ENCODE measurements at places on chromosomes 16 and 17.
A peak's percentile ranks its signal among the peaks of the same experiment; 100 is the strongest.

DNA sequence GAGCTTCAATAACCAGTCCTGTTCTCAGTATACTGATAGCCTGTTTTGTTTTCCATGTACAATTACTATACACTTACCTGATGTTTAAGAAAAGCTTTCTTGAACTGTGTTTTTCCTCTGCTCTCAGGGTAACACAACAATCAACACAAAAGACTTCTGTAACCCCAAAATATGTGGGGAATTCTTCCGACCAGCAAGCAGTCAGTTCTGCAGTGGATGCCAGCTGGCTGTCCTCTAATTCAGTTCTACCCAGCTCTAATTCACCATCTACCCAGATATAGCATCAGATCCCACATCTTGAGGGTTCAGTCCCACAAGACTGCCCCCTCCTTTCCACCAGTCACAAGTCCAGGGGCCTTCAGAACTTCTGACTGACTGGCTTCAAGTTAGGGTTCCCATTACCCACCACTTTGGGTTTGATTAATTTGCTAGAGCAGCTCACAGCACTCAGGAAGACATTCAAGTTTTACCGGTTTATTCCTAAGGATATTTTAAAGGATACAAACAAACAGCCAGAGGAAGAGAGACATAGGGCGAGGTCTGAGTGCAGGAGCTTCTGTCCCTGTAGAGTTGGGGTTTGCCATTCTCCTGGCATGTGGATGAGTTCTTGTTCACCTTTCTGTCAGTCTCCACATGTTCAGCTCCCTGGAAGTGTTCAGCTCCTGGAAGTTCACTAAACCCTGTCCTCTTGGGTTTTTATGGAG is 178.2 kb downstream of the CHD9 start:
- H3K4me3 ChIP-seq, result no peak overlapping the region
- no peaks in the 10 kb centered on the region for H3K4me1 ChIP-seq

- H3K27me3 ChIP-seq, result no peaks in the 10 kb centered on the region
- peaks cover 5% of the 10 kb centered on the region for H3K4me1 ChIP-seq
- peak; percentile 92 for DNase-seq
- H3K4me3 ChIP-seq, result peak overlapping the region; percentile 65
Observed at GRCh38 chr17:30292286-30292858, 628 bp upstream of the BLMH start.

- no peak for DNase-seq
- no peaks in the 10 kb centered on the region for H3K4me1 ChIP-seq
- H3K36me3 ChIP-seq, result no peaks in the 10 kb centered on the region
- H3K27ac ChIP-seq, result no peak overlapping the region
Observed at GRCh38 chr17:41278176-41278955, 2.9 kb downstream of the KRTAP9-7 start.

DNA sequence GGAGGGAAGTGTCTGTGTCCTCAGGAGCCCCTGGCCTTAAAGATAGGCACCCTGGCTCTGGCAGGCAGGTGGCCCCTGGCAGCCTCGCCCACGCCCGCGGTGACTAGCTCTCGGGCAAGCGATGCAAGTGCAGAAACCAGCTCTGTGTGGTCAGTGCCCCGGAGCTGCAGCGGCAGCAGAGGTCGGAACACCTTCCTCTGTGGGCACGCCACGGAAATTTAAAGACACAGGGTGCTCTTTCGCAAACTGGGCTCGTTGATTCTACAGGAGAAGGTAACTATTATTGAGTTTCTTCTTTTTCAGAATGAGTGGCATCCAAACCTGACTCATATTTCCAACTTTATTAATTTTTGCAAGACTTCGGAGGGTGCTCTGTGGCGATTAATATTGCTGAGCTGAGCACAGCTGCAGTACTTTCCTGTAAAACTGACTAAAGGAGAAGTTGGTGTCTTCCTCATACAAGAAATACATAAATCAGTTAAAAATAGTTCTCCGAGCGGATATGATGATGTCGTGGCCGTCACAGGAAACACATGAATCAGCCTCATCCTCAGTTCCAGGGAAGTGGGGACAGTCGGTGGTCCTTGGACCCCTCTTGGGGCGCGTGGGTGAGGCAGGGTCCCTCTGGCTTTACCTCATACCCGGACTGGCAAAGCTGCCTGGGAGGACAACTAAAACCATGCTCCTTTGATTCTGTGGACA is 120.2 kb downstream of the METRNL start:
- no peaks in the 10 kb centered on the region for H3K4me1 ChIP-seq
- no peak overlapping the region for H3K27ac ChIP-seq
- no peak overlapping the region for H3K4me3 ChIP-seq
- DNase-seq, result no peak

GRCh38 chr16:82715160-82715559 is 88.4 kb downstream of the CDH13 start:
- H3K4me1 ChIP-seq, result peaks cover 1% of the 10 kb centered on the region
- H3K36me3 ChIP-seq, result no peaks in the 10 kb centered on the region
- no peak overlapping the region for H3K4me3 ChIP-seq
- H3K27me3 ChIP-seq, result no peaks in the 10 kb centered on the region
- H3K27ac ChIP-seq, result no peak overlapping the region

- no peak overlapping the region for H3K4me3 ChIP-seq
- no peak overlapping the region for H3K27ac ChIP-seq
- no peaks in the 10 kb centered on the region for H3K4me1 ChIP-seq
Observed at GRCh38 chr16:88744577-88745521, 38.5 kb downstream of the CTU2 start.

DNA sequence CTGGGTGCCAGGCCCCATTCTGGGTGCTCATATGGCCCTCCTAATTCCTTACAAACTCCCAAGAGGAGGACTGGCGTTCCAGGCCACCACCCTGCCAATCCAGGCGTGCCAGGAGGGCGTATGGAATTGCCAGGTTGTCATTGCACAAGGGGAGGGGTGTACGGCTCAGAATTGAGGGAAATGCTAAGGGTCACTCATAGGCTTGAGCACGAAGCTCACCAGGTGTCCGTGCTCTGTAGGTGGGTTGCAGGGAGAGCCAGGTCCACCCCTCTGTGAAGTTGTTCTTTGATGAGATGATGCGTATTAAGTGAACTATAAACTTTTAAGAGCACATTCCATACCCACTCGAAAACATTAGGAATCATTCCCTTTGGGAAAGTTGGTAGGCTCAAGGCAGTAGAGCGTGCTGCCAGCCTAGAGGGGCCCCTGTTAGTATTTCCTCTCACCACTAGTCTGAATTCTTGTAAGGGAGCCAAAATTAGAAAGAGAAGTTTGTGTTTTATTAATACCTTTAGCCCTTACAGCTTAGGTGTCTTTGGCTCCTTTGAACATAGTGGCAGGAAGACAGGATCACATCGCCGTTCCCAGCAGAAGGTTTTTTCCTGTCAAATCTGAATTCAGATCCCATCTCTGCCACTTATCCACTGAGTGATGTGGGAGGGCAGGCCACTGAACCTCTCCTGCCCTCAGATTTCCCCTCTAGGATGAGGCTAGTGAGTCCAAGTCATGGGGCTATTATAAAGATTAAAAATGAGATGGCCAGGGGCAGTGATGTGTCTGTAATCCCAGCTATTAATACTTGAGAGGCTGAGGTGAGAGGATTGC is 38.7 kb upstream of the NFAT5 start:
- H3K27me3 ChIP-seq, result no peaks in the 10 kb centered on the region
- H3K4me3 ChIP-seq, result no peak overlapping the region
- H3K27ac ChIP-seq, result no peak overlapping the region
- no peaks in the 10 kb centered on the region for H3K4me1 ChIP-seq
- DNase-seq, result no peak
- H3K36me3 ChIP-seq, result no peaks in the 10 kb centered on the region

GRCh38 chr16:67156143-67156844 is 3.4 kb downstream of the TRADD start:
- no peak for DNase-seq
- no peak overlapping the region for H3K27ac ChIP-seq
- no peak overlapping the region for H3K4me3 ChIP-seq
- H3K36me3 ChIP-seq, result no peaks in the 10 kb centered on the region
- no peaks in the 10 kb centered on the region for H3K4me1 ChIP-seq

- DNase-seq, result no peak
- H3K4me1 ChIP-seq, result peaks cover 2% of the 10 kb centered on the region
- no peak overlapping the region for H3K4me3 ChIP-seq
- no peak overlapping the region for H3K27ac ChIP-seq
- H3K36me3 ChIP-seq, result no peaks in the 10 kb centered on the region
- H3K27me3 ChIP-seq, result no peaks in the 10 kb centered on the region
Observed at GRCh38 chr17:538181-538973, 176.3 kb downstream of the VPS53 start.

GRCh38 chr17:50499721-50500120 is 8.5 kb upstream of the MYCBPAP start:
- no peaks in the 10 kb centered on the region for H3K36me3 ChIP-seq

DNA sequence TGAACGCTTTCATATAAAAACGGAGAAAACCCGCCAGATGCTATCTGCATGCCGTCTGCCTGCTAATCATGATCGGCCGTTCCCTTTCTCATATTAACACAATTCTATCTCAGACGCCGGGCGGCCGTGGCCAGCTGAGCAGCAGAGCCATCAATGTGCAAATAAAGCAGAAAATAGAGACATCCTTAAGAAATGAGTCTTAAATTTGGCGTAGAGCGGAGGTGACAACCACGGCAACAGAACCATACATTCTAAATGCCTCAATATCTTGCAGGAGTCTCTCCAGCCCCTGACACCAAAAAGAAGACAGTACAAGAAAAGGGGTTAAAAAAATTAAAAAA is 2.7 kb upstream of the IRX5 start:
- peaks cover 15% of the 10 kb centered on the region for H3K27me3 ChIP-seq
- H3K4me3 ChIP-seq, result peak overlapping the region; percentile 48
- H3K27ac ChIP-seq, result no peak overlapping the region
- peaks cover 3% of the 10 kb centered on the region for H3K4me1 ChIP-seq
- DNase-seq, result no peak
- no peaks in the 10 kb centered on the region for H3K36me3 ChIP-seq

DNA sequence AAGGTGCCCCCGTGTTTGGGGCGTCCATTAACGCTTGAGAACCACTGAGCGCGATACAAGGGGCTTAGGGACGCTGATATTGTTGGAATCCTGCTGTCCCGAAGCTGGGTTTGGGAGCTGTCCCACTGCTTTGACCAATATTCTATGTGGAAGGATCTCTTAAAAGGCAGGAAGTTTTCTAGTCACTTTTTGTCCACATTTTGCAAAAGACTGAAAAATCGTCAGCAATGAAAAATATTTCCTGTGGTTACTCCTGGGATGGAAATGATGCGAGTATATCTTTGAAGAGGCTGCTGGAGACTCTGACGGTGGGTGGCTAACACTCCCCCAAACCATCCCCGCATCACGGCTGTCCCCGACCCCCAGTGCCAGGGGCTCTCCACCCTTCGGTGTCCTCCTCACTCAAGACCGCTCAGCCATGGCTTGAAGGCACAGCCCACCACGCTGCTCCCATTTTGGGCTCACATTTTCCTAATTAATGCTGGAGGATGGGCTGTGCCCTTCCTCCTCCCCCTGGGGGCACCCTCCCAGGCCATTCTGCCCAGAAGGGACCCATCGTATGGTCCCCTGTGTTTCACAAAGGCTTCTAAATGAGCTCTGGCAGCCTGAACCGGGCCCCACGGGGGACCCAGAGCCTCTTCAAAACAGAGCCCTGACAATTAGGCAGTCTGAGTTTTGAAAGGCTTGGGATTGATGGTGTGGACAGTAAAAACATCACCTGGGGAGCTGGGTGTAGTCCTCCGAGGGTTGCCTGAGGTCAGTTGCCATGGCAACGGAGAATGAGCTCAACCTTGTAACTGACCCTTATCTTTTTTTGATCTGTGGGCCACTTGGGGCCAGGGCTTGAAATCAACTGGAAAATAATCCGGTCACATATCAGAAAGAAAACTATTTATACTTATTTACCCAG is 158.6 kb downstream of the C16orf78 start:
- H3K27ac ChIP-seq, result no peak overlapping the region
- no peaks in the 10 kb centered on the region for H3K36me3 ChIP-seq
- H3K4me1 ChIP-seq, result no peaks in the 10 kb centered on the region
- H3K4me3 ChIP-seq, result no peak overlapping the region
- DNase-seq, result peak; percentile 63
- H3K27me3 ChIP-seq, result no peaks in the 10 kb centered on the region

DNA sequence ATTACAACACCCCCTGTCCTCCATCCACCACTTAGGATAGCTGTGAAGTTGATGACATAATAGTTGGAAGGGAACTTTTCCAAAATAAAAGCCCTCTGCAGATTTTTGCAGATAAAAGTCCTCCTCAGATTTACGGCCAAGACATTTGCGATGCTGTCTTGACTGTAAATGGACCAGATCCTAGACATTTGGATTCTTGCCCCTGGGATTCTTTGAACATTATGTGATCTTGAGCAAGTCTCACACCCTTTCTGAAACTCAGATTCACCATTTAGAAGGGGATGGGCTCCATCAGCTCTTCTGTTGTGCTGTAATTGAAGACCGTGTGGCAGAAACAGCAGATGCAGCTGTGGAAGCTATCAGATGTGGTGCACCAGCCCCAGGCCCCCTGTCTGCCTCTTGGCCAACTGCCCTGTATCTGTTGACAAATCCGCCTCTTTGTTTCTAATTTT is 153.9 kb upstream of the CACNG3 start:
- peak; percentile 32 for DNase-seq
- H3K27me3 ChIP-seq, result no peaks in the 10 kb centered on the region
- no peak overlapping the region for H3K27ac ChIP-seq
- no peaks in the 10 kb centered on the region for H3K36me3 ChIP-seq
- H3K4me1 ChIP-seq, result no peaks in the 10 kb centered on the region
- H3K4me3 ChIP-seq, result no peak overlapping the region

GRCh38 chr16:87216841-87217275 is 100.3 kb downstream of the C16orf95 start:
- H3K27me3 ChIP-seq, result no peaks in the 10 kb centered on the region
- no peaks in the 10 kb centered on the region for H3K4me1 ChIP-seq

DNA sequence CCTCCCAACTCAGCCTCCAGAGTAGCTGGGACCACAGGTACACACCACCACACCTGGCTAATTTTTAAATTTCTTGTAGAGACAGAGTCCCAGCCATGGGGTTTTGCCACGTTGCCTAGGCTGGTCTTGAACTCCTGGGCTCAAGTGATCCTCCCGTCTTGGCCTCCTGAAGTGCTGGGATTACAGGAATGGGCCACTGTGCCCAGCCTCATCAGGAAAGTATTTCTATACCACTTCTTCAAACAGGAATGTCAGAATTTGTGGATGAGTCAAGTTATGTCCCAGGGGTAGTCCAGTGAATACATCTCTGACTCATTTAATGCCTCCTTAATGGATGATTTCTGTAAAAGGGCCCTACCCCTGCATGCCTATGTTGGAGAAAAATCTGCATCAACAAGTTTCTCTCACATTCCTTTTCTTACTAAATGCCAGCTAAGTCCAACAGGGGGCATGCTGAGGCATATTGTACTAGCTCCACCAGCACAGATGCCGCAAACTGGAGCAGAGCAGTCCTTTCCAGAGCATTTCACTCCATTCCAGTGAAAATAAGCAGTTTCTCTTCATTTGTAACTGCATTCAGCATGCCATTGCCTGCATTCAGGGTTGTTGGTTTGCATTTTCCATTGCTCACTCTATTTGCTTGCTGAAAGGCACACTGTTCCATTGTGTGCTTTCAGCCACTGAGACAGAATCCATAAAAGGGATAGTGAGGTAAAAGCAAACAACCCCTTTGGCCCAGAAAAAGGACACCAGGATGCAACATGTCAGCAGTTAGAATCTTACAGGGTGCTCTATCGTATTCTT is 5.3 kb upstream of the CAVIN1 start:
- no peak overlapping the region for H3K4me3 ChIP-seq
- H3K27ac ChIP-seq, result no peak overlapping the region
- no peaks in the 10 kb centered on the region for H3K27me3 ChIP-seq
- no peaks in the 10 kb centered on the region for H3K36me3 ChIP-seq
